ENCODE measurements at places on chromosomes 11 and 22.

- no peak for DNase-seq
These were observed 95.2 kb upstream of the ANO1 start for GRCh38 chr11:69982690-69983570.

DNA sequence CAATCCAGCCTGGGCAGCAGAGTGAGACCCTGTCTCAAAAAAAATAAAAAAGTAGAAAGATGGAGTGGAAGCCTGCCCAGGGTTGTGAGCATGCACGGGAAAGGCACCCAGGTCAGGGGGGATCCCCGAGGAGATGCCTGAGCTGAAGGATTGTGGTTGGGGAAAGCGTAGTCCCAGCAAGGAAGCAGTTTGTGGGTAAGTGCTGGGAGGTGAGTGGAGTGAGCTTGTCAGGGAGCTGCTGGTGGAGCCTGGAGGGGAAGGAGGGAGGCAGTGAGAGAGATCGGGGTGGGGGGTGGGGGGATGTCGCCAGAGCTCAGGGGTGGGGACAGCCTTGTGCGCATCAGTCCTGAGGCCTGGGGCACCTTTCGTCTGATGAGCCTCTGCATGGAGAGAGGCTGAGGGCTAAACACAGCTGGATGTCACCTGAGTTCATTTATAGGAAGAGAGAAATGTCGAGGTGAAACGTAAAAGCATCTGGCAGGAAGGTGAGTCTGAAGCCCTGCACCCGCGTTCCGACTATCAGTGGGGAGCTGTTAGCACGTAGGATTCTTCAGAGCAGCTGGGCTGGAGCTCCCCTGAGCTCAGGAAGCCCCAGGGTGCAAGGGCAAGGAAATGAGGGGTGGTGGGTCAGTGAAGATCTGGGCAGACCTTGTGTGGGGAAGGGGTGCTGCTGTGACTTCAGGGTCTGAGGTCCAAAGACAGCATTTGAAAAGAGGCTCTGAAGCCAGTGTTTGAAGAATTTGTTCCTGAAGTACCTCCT lies 10.2 kb downstream of the TMEM121B start:
- DNase-seq = no peak

DNA sequence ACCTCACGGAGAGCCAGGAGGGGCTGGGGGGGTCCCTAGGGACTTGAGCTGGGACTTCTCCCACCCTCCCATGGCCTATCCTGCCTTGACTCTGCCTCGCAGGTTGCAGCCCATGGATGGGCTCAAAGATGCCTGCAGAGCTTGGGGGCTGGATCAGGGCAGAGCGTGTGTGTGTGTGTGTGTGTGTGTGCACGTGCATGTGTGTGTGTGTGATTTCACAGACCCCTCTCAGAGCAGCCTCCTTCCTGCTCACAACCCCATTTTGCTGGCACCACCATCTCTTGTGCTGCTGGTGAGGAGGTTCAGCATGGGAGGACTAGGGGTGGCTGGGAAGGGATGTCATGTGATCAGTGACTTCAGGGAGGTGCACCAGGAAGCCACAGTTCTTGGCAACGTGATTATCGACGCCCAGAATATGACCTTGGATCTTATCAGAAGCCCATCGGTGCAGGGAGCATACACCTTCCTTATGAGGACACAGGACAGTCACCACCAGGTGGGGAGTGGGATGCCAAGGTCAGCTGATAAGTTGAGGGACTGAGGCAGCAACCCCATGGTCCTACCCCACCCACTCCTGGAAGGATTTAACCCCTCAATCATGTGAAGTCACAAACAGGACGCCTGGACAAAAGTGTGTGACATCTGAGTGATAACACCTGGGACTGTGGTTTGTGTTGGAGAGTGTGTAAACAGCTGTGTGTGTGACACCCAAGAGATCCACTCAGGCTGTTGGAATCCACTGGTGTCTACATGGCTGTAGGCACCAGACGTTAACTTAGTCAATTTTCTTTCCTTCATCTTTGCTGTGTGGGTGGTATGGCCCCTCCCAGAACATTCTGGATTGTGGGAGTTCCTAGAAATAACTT lies 1.8 kb upstream of the NAALADL1 start:
- no peak for DNase-seq

DNA sequence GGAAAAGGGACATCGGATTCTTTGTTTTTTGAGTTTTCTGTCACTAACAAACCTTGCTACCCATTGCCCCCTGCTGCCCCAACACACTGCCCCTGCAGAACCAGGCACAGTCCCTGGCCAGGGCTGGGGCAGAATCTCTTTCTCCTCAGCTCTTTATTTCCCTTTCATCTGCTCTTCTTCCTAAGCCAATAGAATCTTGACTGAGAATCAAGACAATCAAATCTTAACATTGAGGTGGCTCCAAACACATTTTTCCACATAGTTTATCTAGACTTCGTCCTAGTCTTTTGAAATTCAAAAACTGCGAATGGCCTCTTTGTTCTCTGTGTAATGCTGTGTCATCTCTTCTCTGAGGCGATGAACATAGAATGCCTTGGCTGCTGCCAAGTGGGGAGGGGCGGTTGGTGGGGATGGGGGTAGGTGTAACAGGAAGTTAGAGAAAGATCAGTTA lies 16.1 kb upstream of the NTM start:
- no peak for DNase-seq

DNA sequence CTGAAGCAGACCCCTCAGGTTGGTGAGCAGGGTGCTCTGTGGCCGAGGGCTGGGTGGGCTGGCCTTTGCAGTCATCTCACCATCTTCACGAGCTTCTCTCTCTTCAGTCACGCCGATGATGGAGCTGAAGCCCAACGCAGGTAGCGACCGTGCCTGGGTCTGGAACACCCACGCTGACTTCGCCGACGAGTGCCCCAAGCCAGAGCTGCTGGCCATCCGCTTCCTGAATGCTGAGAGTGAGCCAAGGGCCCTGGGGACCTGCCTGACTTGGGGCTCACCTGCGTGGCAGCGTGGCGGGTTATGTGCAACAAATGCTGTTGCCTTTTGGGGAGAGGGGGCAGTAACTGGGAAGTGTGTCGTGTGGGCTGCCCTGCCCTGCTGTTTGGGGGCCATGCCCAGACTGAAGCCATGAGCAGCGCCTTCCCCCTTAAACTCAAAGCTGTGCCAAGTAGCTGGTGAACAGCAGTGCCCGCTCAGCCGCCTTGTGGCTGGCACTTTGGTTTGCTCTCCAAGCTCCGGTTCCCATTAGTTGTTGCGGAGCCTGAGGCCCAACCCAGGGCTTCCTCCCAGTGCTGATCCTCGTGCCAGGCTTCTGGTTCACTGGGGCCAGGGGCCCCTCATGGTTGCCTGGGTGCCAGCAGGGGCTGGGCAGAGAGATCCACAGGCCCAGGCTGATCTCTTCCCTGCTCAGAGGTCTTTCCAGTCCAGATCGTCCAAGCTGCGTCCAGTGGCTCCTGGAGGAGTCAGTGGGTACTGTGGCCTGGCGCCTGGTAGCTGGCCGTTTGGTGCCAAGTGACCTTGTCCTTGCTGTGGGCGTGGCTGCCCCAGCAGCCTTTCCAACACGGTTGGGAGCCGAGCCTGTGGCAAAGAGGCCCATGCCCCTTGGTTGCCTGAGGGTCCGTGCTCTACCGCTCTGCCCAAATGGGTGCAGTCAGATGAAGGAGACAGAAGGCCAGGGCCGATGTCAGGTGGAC lies 6.1 kb upstream of the ZDHHC8 start:
- DNase-seq = no peak

GRCh38 chr11:44130751-44131150 lies 35.3 kb downstream of the EXT2 start:
- no peak for DNase-seq

- no peak for DNase-seq
These were observed 23.6 kb upstream of the ALX4 start for GRCh38 chr11:44333271-44334218.

Data from DMS 273 treated with DMSO at 0.1 percent for 48 hours (cell line).